ENCODE measurements at places on chromosomes 1 and 21. TPM values are rescaled to one million over a fixed set of nuclear protein-coding genes. Genes with fewer than 3 reads are reported as not detected.

DNA sequence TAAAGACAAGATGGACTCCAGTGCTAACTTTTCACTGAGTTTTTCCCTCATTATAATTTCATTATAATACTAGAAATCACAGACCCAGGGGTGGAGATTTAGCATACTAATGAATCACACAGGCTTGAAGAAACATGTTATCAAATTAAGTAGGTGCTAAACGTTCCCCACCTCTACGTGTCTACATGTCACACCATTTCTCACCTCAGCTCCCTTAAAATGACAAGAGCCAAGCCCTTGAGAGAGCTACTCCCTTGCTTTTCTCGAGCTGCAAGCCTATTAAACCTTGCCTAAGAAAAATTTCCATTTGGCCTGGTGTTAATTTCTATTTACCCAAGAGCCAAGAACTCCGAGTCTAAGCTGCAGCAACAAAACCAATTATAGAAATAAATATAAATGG is 396.3 kb upstream of the NEGR1 start:
- H3K4me1 ChIP-seq, result no peaks in the 10 kb centered on the region
- H3K4me3 ChIP-seq, result no peak overlapping the region
- H3K36me3 ChIP-seq, result no peaks in the 10 kb centered on the region
- H3K27ac ChIP-seq, result no peak overlapping the region
- no peaks in the 10 kb centered on the region for H3K27me3 ChIP-seq

DNA sequence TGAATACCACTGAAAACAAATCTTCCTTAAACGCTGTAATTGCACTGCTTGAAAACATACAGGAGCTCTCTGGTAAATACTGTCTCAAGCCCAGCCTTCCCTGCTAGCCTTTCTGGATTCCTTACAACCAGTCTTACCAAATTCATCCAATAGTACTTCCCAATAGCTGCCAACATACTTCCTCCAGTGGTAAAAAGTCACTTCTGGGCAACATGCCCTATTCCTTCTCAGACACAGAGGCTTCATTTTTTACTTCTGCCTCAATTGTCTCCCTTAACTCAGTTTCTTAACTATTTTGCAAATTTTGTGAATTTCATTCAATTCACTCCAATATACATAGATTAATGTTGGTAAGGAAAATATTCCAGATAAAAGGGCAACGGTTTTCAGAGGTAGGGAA is 166.3 kb downstream of the TBX15 start:
- no peaks in the 10 kb centered on the region for H3K27me3 ChIP-seq
- no peaks in the 10 kb centered on the region for H3K4me1 ChIP-seq
- no peaks in the 10 kb centered on the region for H3K36me3 ChIP-seq
- H3K27ac ChIP-seq, result no peak overlapping the region
- no peak for DNase-seq

GRCh38 chr1:222909586-222909985 is 94.7 kb downstream of the DISP1 start:
- peak; percentile 59 for DNase-seq
- H3K36me3 ChIP-seq, result no peaks in the 10 kb centered on the region
- H3K4me3 ChIP-seq, result no peak overlapping the region

DNA sequence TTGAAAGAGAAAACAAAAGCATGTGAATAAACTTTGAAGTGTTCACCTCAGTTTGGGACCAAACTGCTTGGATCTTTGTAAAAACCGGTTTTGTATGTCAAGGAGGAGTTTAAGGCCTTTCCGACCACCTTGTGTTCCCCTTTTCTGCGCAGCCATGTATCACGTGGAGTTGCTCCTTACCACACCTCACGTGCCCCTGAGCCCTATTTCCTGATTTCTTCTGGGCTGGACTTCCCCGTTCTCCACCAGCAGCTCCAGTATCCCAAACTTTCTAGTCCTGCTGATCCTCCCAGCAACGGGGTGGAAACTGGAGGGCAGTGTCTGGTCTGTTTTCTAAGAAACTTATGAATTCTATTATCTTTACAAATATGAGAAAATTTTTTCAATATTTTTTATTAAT is 1.6 kb upstream of the SH3D21 start:
- DNase-seq, result no peak
- no peaks in the 10 kb centered on the region for H3K27me3 ChIP-seq
- no peak overlapping the region for H3K4me3 ChIP-seq
- H3K36me3 ChIP-seq, result peaks cover 47% of the 10 kb centered on the region
- no peak overlapping the region for H3K27ac ChIP-seq

The AMY1C gene
- total RNA-seq, result 3.7 TPM

- H3K4me1 ChIP-seq, result peaks cover 11% of the 10 kb centered on the region
- H3K4me3 ChIP-seq, result no peak overlapping the region
- DNase-seq, result no peak
- no peaks in the 10 kb centered on the region for H3K36me3 ChIP-seq
- H3K27ac ChIP-seq, result no peak overlapping the region
These were observed 3.0 kb upstream of the FOXD3 start for GRCh38 chr1:63319046-63320021.

GRCh38 chr1:76870037-76870436 is 2.8 kb downstream of the ST6GALNAC5 start:
- DNase-seq, result no peak
- H3K4me1 ChIP-seq, result peaks cover 20% of the 10 kb centered on the region
- H3K27me3 ChIP-seq, result peaks cover 63% of the 10 kb centered on the region
- no peaks in the 10 kb centered on the region for H3K36me3 ChIP-seq

The FAM163A gene
- total RNA-seq, result not detected

GRCh38 chr1:37479255-37480124 is 5.1 kb downstream of the ZC3H12A start:
- peak overlapping the region; percentile 13 for H3K4me3 ChIP-seq
- H3K27ac ChIP-seq, result peak overlapping the region; percentile 96
- peaks cover 8% of the 10 kb centered on the region for H3K36me3 ChIP-seq
- H3K27me3 ChIP-seq, result no peaks in the 10 kb centered on the region
- DNase-seq, result peak; percentile 46

The RYR2 gene
- total RNA-seq, result 4.7 TPM

The BLACAT1 gene
- 0.55 TPM for total RNA-seq

DNA sequence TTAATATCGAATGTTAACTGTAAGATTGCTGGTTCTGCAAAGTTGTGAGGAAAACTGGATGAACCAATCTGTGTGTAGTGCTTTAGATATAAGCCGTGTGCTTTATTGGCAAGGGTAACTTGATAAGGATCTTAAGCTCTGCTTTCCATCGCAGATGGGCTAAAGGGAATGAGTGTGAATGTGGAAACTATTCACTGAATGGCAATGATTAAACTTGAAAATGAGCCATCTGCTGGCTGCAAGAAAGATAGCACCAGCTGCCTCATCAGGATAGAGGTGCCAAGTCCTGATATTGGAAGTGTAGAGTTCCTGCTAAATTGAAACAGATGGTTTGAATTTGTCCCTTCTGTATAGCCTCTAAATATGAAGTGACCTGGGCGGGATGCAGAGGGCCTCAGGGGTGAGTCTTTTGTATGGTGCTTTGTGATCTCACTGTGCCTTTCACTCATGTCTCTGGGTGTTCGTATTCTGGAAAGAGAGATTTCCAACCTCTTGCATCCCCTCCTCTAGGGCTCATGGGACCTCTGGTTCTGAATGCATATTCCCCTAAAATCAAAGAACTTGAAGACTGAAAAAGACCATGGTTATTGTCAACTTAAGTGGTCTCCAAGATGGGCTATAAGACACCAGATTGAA is 9.2 kb downstream of the FCRL3 start:
- H3K4me1 ChIP-seq, result no peaks in the 10 kb centered on the region
- H3K4me3 ChIP-seq, result no peak overlapping the region
- H3K27me3 ChIP-seq, result no peaks in the 10 kb centered on the region
- H3K27ac ChIP-seq, result no peak overlapping the region

The GSTM5 gene
- 8.4 TPM for total RNA-seq

DNA sequence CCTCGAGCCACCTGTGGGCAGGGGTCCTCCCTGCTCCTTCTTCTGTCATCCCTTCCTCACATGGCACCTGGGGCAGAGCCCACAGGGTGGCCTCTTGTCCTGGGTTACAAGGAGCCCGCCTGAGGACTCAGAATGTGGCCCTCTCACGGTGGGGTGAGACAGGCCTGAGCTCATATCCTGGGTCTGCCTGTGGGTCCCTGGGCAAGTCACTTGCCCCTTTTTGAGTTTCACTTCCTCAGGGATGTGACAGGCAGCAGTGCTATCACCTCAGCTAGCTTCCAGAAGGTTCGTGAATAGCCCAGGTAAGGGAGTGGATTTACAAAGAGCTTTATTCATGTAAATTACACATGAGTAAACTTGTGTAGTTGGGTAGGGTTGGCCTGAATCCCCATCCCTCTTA is 33.5 kb downstream of the HTR6 start:
- no peaks in the 10 kb centered on the region for H3K36me3 ChIP-seq
- no peaks in the 10 kb centered on the region for H3K4me1 ChIP-seq
- H3K27me3 ChIP-seq, result no peaks in the 10 kb centered on the region
- no peak for DNase-seq

The ADGRB2 gene
- total RNA-seq, result 6.4 TPM

DNA sequence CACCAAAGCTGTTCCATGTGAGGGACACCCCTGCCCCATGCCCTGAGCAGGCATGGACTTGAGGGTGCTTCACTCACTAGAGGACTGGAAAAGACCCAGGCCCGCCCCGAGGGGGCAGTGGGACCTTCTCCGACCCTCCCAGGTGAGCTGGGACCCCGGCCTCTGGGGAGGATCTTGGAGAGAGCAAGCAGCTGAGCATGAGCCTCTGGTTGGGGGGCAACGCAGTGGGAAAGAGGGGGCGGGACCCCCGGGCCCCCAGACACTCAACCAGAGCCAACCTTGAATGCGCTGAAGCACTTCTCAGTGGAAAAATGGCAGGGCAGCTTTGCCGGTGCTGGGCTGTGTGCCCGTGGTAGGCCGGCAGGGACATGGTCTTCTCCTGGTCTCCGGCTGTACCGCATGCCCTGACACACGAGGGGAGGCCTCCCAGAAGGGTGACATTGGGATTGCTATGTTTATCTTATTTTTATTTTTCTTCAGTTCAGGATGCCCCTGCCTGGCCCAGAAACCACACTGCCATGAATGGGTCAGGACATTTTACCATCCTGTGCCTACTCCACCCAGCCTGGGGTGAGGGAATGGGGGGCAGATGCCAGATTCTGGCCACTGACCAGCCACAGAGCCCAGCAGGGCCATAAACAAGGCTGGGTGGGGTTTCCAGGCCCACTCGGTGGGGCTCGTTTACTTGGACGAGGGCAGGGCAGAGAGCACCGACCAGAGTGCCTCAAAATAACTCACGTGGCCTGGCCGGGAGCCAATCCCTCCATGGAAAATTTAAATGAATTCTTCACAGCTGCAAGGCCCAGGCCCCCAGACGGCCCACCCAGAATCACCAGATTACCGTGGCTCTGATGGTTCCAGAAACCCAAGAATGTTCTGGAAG is 17.2 kb upstream of the LAPTM5 start:
- H3K4me1 ChIP-seq, result no peaks in the 10 kb centered on the region
- H3K27me3 ChIP-seq, result no peaks in the 10 kb centered on the region
- no peak for DNase-seq

DNA sequence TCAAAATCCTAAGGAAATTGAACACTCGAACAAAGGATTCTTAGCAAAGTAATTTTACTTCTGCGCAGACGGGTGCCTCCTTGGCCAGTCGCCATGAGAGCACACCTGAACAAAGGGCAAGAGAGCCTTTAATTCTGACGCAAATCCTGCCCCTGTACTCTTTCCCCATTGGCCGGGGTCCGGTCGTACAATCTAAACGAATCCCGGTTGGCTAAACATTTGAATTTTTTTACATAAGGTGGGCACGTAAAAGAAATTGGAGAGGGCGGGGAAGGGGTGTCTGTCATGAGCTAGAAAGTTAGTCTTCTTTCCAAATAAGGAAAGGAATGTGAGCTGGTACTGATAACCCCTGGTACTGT is 8.2 kb upstream of the IL22RA1 start:
- peaks cover 5% of the 10 kb centered on the region for H3K27me3 ChIP-seq
- no peaks in the 10 kb centered on the region for H3K36me3 ChIP-seq
- no peak overlapping the region for H3K27ac ChIP-seq
- no peak overlapping the region for H3K4me3 ChIP-seq
- peaks cover 18% of the 10 kb centered on the region for H3K4me1 ChIP-seq
- DNase-seq, result peak; percentile 23

DNA sequence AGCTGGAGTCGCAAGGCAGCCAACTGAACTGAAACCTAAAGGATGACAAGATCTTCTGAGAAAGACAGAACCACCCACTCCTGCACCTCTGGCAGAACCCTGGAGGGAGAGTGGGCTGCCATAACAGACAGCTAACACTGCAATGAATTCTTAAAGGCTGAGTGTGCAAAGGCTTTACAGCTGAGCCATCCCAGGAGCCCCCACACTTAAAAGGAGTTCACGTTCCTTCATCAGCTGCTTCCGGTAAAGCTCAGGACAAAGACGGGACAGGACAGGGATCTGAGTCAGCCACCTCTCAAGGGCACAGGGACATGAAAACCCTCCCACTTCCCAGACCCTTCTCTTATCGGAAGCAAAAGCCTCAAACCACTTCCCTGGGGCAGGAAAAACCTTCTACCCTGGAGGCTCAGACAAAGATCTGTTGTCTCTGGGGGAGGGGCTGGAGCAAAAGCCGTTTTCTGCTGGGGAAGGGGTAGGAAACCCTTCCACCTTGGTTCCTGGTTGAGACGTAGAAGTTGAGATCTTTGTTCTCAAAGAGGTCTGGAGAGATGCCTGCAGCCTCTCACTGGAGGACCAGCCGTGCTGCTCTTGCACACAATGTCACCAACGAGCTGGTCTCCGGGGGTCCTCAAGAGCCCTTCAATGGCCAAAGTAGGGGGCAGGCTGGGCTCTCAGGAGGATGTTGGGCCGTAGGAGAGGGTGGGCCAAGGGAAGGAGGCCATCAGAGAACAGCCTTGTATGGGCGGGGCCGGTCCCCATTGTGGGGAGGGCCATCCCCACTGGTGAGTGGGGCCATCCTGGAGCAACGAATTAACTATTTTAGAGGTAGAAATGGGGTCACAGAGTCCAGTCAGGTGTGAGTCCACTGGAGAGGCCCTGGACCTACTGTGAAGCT is 452.4 kb downstream of the PTPRU start:
- no peak overlapping the region for H3K27ac ChIP-seq
- no peak for DNase-seq
- H3K4me3 ChIP-seq, result no peak overlapping the region

GRCh38 chr1:3186526-3186921 is 117.5 kb downstream of the PRDM16 start:
- no peak overlapping the region for H3K4me3 ChIP-seq
- DNase-seq, result peak; percentile 59
- H3K27ac ChIP-seq, result no peak overlapping the region
- H3K36me3 ChIP-seq, result no peaks in the 10 kb centered on the region

- H3K4me3 ChIP-seq, result no peak overlapping the region
- DNase-seq, result no peak
- H3K27ac ChIP-seq, result no peak overlapping the region
- H3K27me3 ChIP-seq, result peaks cover 25% of the 10 kb centered on the region
These were observed 165.0 kb upstream of the IRF2BP2 start for GRCh38 chr1:234774971-234775370.

The OR6K6 gene
- not detected for total RNA-seq

The TMPRSS2 gene
- total RNA-seq, result 56.8 TPM

The OR14K1 gene
- total RNA-seq, result not detected
